ENCODE measurements at places on chromosomes 2 and 18.

GRCh38 chr2:67965246-67965645 lies 97.6 kb downstream of the C1D start:
- DNase-seq: no peak

DNA sequence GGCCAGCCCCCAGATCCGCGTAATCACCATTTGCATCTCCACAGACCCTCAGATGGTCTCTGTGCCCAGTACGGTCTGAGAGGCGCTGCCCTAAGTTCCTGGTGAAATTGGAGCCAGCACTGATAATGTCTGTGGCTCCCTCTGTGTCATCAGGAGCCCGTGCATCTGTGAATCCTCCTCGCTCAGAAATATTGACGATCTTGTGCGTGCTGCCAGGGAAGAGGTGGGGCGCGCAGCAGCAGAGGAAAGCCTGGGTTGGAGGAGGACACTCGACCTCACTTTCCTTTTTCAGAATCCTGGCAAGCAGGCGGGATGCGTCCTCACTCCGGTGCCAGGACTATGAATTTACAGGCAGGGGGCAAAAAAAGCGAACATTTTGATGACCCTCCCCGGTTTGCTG lies 686.1 kb upstream of the SALL3 start:
- DNase-seq: no peak

DNA sequence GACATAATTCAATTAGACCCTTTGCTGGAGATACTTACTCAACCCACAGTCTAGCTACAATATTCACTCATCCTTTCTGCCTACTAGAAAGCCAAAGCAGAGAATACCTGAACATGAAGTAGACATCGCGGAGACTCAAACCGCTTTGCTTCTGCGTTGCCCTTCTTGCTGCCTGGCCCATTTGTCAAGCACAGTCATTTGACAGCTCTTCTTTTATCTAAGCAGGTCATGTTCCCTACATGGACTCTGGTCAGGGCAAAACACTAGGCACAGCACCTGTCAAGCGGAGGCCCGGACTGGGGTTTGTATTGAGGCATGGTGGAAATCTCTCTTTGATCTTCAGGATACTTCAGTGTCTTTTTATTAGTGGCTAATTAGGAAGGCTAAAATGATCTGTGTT lies 89.7 kb downstream of the FARSB start:
- no peak for DNase-seq

DNA sequence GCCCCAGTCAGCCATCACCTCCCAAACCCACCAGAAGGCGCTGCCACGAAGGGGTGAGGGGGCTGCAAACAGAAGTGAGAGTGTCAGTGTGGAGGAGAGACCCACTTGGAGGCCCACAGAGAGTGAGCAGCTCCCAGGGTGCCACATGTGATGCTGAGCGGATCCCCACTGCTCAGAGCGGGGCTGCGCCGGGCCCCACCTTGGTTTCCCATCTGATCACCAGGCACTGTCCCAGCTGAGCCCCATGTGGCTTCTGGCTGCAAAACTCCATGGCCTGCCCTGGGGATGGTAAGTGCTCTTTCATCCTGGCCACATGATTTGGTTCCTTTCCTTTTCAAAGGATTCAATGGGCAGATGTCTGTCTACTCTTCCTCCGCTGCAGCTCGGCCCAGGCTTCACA lies 23.8 kb downstream of the SNORC start:
- DNase-seq: no peak

DNA sequence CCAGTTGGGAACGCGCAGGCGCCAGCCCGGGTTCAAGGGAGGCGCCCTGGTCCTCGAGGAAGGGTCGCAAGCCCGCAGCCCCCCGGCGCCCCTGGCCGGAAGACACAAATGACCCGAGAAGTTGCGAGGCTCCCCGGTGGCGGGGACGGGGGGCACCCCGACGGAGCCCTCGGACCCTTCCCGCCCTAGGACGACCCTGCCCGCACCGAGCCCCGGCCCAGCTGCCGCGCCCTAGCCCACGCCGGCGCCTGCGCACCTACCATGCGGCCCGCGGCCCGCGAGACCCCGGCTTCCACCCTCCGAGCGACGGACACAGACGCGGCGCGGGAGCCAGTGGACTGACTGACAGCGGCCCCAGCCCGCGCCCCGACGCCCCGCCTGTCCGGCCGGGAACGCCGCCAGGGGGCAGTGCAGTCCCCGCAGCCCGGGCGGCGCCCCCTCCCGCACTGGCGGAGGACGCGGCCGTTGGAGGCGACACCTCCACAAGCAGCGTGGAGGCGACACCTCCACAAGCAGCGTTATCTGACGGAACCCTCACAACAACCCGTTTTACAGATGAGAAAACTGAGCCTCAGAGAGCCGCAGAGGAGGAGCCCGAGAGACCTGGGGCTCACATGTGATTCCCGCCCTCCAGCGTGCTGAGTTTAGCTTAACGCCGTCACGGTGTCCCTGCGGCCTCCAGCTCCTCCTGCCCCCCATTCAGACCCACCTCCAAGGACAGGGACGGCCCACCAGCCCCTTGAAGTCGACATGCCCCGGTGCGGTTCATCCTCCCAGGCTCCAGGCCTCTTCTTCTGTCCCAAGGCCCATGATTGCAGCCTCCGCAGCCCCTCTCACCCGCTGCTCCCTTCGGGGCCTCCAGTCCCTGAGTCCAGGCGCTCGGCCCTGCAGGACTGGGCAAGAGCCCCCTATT lies at the start of gene NMUR1:
Gene NMUR1 (minus strand): TSS at position 347 of the 913 bp plus-strand sequence. CDS start 84 bp downstream, at position 263.
- DNase-seq: no peak

GRCh38 chr18:9173770-9174233 lies 37.2 kb downstream of the ANKRD12 start:
- DNase-seq: no peak

DNA sequence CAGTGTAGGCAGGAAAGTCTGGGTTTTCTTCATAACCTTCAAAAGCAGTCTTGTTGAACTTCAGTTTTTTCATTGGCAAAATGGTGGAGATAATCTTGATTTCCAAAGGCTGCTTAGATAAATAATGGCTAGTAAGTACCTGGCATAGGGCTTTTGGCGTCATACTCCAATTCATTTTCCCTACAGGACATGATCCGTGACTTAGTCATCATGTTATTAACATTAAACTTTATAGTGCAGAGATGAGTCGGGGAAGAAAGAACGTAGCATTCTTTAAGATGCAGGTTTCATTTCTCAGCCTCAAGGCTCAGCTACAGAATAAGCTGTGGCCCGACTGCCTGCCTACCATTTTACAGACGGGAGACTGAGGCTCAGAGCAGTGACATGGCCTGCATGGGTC lies 64.0 kb downstream of the RALBP1 start:
- no peak for DNase-seq

GRCh38 chr2:4295680-4296079 lies 592.3 kb downstream of the DCDC2C start:
- DNase-seq: no peak

GRCh38 chr2:218834685-218835084 lies 3.1 kb upstream of the PRKAG3 start:
- DNase-seq: no peak

DNA sequence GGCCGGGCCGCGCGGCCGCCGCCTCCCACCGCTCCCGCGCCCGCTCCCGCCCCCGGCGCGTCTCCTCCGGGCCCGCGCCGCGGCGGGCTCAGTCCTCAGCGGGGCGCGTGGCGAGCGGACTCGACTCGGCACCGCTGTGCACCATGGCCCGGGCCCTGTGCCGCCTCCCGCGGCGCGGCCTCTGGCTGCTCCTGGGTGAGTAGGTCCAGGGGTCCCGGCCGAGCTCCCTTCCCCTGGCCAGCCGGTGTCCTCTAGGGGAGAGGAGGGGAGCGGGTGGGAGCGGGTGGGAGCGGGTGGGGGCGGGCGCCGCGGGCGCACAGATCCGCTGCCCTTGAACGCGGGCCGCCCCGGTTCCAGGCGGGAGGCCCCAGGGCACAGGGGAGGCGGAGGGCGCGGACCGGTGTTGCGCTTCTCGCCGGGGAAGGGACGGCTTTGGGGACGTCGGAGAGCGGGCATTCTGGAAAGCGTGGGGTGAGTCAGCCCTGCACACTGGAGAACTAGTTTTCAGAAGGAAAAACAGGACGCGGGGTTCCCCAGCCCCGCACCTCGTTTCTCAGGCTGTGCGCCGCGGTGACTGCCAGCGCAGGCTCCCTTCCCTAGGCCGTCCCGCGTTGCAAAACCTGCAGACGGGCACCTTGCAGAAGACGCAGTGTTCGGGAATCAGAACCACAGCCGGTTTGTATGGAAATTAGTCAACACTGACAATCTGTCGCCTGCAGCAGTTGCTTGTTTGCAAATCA lies at the start of gene RAMP1:
Gene RAMP1 (plus strand): TSS at position 91 of the 740 bp plus-strand sequence. CDS start 53 bp downstream, at position 144.
- no peak for DNase-seq

GRCh38 chr2:27307545-27308358 lies 493 bp downstream of the UCN start:
- no peak for DNase-seq

- no peak for DNase-seq
Observed at GRCh38 chr2:120598416-120598815, 137.3 kb upstream of the GLI2 start.

GRCh38 chr2:33372940-33373553 lies 103.4 kb upstream of the RASGRP3 start:
- DNase-seq: peak; percentile 22

DNA sequence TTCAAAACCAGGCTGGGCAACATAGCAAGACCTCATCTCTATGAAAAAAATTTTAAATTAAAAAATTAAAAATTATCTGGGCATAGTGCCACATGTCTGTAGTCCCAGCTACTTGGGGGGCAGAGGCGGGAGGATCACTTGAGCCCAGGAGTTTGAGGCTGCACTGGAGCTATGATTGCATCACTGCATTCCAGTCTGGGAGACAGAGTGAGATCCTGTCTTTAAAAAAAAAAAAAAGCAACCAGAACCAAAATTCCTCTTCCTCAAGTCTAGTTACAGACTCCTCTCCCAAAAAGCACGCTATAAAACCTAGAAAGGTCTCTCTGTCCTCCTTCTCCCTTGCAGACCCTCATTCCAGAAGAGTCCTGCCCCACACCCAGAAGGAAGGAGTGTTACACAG lies 23.9 kb downstream of the TNFAIP6 start:
- DNase-seq: no peak

DNA sequence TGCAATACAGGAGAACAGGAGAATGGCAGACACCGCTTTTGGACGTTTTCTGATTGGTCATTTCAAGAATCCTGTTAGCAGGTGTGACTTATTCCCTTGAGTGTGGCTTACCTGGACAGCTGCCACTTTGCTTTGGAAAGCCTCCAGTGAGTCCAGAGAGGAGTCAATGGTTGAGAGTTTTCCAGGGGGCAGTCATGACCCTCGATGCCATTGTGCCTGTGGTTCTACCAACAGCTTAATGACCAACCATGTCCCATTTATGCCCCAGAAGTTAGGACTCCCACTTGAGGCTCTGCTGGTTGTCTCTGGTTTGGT lies 12.4 kb downstream of the IGFBP2 start:
- DNase-seq: no peak

DNA sequence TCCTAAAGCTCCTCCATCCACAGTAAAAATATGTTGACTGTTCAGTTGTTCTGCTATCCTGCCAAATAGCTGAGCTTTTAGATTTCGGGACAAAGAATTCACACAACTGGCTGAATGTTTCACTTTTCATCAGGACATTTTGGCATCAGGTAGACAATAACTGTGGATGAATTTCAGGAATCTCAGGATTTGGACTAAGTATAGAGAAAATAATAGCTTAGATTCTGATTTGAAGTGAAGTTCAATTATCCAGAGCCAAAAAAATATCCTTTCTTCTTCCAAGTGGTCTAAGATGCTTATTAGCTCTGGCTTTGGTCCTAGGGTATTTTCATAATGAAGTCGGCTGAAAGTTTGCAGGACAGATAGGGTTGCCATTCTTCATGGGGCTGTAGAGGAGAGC lies 16.1 kb downstream of the KCNE4 start:
- DNase-seq: no peak

DNA sequence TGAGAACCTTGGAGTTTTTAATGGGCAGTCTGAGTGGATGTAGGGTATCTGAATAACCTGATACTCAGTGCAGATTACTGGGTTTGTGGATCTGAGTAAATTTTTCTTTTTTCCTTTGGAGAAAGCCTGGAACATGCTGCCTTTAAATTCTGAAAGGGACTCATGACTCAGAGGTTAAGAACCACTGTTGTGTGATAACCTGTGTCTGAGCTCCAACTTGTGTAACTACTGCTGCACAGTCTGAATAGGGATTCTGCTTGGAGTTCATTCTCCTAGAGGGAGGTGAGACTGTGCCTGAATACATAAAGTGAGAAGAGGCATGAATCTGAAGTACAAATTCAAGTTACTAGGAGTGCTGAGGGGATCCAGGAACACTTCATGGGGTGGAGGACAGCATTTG lies 36.2 kb downstream of the KDM3A start:
- DNase-seq: no peak

- no peak for DNase-seq
Observed at GRCh38 chr2:234483568-234484251, 13.2 kb downstream of the ARL4C start.

DNA sequence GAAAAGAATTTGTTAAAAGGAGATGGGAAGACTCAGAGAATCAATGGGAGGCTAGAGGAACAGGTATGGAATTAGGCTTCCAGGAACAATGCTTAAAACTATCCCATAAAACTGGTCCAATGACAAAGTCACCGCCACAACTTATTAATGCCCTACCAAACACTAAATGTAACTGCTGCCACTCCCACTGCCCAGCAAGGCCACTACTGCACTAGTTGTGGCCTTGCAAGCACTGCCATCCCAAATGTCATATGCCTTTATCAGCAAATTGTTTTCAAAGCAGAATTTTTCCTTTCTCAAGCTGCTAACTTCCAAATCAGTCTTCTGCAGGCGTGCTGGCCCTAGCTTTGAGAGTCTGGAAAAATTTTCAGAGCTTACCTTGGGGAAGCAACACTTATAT lies 14.5 kb upstream of the C2orf69 start:
- no peak for DNase-seq

GRCh38 chr18:75477900-75478299 lies 50.4 kb upstream of the SMIM21 start:
- no peak for DNase-seq

DNA sequence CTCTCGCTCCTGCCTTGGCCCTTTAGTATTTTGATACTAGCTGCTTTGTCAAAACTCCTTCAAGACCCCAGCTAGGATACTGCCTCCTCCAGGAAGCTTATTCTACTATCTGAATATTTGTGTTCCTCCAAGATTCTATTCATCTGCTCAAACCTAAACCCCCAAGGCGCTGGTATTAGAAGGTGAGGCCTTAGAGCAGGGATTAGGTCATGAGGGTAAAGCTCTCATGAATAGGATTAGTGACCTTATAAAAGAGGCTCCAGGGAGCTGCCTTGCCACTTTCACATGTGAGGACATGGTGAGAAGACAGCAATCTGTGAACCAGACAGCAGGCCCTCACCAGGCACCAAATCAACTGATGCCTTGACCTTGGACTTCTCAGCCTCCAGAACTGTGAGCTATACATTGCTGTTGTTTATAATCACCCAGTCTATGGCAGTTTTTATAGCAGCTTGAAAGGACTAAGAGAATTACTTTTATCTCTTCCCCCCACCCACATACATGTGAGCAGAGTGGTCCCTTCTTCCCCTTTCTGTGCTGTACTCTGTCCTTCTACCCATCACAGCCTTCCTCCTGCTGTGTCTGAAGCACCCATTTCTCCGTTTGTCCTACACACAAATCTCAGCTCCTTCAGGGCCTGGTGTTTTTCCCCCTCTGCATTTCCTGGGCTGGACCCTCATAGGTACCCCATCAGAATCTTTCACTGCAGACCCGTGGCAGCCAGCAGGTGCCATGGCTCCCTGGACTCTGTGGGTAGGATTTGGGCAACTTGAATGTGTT lies 54.5 kb downstream of the HS1BP3 start:
- no peak for DNase-seq

GRCh38 chr2:24153478-24153877 lies 21.4 kb upstream of the FAM228A start:
- DNase-seq: no peak

GRCh38 chr2:133045787-133046186 lies 375.8 kb upstream of the LYPD1 start:
- DNase-seq: no peak

Measured in SHP77 treated with DMSO at 0.1 percent for 48 hours (cell line).